ENCODE measurements at places on chromosomes 16 and 17.
A peak's percentile ranks its signal among the peaks of the same experiment; 100 is the strongest.

DNA sequence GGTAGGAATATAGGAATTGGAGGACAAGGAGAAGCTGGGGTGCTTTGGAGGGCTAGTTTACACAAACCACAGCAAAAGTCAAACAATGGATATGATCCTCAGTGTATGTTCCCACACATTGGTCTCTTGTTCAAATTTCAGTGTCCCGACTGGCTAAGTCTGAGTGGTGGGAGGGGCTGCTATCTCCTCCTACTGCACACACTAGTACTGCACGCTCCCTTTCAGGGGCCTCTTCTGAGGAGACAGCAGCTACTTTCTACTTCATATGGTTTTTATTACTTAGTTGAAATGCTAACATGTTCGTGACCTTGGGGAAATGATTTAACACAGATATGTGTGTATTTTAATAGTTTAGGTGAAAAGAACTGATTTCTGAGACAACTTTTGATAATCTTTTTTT is 18.8 kb upstream of the KRT10 start:
- no peak for DNase-seq

- DNase-seq = no peak
Observed at GRCh38 chr16:85166281-85166680, 54.0 kb upstream of the CIBAR2 start.

DNA sequence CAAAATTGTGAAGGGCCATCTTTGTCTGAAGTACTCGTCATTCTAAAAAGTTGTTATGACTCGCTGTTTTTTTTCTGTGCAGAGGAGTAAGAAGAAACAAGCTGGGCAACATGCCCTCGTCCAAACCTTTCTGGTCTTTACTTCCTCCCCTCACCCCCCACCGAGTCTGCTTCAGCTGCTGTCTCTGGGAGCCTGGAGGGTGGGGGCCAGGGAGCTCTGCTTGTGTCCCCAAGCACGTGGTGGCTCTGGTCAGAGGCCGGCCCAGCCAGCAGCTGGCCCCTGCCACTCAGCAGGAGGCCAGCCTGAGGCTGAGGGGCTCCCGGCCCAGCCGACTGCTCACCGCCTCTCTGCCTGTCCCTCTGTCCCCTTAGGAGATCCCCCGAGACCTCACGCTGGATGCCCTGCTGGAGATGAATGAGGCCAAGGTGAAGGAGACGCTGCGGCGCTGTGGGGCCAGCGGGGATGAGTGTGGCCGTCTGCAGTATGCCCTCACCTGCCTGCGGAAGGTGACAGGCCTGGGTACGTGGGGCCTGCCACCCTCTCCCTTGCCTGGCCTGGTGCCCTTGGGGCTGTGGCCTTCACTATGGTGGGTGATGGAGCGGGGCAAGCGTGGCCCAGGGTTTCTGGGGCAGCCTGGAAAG is 53.7 kb upstream of the LGALS9 start:
- no peak for DNase-seq

GRCh38 chr16:69941251-69942098 is 9.7 kb upstream of the CLEC18A start:
- DNase-seq = no peak

DNA sequence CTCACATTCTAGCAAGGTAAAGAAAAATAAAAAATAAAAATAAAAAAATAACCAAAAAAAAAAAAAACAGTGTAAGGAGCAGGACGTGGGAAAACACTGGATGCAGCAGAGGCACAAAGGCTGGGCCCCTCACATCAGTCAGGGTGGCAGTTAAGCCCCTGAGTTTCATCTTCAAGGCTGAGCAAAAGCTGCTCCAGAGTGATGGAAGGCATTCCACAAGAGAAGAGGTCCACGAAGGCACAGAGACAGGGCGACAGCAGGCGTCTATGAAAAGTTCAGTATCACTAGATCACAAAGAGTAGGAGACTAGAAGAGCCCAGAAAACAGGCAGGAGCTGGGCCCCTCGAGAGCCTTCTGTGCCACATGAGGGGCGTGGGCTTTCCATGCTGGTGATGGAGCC is 12.0 kb downstream of the TMEM186 start:
- DNase-seq = no peak

- no peak for DNase-seq
Observed at GRCh38 chr16:10150906-10151305, 31.3 kb downstream of the GRIN2A start.

DNA sequence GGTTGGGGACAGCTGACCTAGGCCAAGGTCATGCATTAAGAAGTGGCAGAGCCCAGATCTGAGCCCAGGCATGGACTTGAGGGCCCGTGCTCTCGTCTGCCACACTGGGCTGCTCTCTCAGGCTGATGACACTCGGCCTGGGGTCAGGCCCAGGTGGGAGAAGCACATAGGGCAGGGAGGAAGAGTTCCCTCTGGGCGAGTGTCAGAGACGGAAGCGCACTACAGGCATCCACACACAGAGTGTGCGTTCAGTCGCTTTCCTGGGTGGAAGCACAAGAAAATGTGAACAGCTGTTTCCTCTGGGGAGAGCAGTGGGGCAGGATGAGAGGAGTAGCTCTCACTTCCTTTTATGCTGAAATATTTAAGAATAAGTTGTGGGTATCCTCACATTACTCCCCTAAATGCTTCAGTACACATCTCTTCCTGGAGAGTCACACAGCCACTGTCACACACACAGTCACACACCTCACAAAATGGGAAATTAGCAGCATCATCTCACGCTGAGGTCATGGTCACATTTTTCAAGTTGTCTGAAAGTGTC is 59.7 kb downstream of the B9D1 start:
- DNase-seq = no peak

GRCh38 chr16:28289048-28289447 is 3.3 kb upstream of the SBK1 start:
- DNase-seq = no peak

GRCh38 chr17:73388578-73388905 is 76.7 kb upstream of the CDC42EP4 start:
- no peak for DNase-seq

DNA sequence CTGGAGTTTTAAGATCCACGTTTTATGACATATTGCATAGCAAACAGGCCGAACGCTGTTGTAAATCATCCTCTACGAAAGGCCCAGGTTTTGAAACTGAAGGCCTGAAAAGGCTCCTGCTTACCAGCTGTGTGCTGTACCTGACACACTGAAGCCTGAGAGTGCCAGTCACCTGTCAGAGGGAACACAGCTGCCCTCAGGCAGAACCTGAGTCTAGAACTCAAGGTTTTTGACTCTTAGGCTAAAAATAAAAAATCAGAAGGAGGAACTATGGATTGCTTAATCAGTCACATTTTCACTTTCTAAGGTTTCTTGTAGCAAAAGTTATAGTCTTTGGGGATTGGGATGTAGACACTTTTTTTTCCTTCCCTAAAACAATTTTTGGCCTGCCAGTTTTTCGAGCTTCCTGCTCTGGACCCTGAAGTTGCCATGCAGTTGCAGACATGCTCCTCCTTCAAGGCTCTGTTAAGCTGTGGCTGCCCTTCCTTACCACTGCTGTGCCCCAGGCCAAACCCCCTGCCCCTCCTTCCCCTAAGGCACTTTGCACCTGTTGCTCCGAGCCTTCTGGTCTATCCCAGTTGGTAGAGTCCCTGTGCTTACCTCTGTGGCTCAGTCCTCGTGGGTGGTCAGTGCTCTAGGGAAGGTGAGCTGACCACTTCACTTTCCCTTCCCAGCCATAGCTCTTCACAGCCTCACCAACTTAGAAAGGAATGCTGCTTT is 56.6 kb downstream of the TENT4B start:
- DNase-seq = no peak

DNA sequence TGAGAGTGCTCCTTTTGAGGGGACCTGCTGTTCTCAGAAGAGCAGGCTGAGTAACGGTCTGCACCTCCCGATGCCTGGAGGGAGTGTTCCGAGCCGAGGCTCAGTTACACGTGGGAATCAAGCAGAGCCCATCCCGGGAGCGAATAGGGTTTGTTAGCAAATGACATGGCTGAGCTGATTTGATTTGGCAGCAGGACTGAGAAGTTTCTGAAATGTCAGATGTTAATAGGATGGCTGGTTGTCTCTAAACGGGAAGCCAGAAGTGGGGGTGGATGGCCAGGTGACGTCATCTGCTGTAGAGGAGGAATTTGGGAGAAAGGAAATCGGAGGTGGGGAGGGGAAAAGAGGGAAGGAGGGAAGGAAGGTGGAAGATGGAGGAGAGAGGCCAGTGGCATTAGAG is 128.0 kb downstream of the RAP1GAP2 start:
- DNase-seq = no peak

DNA sequence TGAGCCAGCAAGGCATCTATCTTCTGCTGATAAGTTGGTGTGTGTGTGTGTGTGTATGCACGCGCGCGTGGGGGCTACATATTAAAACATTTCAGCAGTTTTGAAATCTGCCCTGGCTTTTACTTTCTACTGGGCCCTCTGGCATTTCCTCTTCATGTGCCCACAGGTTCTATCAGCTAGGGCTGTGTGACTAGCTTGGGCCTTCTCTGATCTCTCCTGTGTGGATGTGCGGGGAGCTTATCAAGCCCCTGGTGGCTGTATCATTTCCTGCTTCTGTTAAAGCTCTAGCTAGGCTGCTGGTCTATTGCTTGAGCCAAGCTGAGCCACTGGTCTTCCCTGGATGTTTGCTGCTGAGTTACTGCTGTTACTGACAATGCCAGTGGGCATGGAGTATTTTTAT is 132.5 kb downstream of the AATF start:
- DNase-seq = no peak

GRCh38 chr17:59607817-59608403 is 11.8 kb upstream of the CLTC start:
- no peak for DNase-seq

- no peak for DNase-seq
Observed at GRCh38 chr17:54941285-54941684, 27.2 kb downstream of the COX11 start.

DNA sequence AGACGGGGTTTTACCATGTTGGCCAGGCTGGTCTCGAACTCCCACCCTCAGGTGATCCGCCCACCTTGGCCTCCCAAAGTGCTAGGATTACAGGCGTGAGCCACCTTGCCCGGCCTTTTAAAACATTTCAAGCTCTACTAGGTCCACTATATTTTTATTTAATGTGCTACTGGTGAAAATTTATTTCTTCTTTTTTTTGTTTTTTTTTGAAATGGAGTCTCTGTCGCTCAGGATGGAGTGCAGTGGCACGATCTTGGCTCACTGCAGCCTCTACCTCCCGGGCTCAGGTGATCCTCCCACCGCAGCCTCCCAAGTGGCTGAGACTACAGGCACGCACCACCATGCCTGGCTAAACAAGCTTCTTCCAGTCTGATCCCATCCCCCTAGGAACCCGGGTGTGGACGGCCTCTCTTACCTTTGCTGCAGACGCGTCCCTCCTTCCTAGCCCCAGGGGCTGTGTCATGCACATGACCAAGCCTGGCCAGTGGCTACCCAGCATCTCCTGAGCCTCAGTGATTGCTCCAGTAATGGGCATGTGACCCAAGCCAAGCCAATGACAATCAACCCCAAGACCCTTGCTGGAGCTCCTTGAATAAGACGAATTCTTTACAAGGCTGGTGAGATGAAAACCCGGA is 40.1 kb upstream of the LITAF start:
- no peak for DNase-seq

DNA sequence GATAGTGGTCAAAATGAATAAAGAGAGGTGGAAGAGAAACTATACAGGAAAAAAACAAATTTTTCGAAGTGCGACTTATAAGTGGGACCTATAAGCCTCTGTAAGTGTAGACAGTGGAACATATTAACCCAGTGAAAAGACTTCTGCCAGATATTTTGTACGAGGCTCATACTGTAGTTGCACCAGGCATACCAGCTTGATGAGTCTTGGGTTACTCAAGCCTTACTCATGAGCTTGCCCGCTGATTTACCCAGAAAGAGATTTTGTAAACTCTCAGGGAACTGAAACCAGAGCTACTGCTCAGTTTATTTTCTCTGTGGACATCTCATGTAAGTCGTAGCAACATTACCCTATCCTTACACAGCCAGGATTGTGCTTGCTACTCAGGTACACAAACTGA is 708.0 kb upstream of the SOX9 start:
- peak; percentile 87 for DNase-seq

GRCh38 chr17:40607641-40608040 is 40.0 kb downstream of the SMARCE1 start:
- no peak for DNase-seq

DNA sequence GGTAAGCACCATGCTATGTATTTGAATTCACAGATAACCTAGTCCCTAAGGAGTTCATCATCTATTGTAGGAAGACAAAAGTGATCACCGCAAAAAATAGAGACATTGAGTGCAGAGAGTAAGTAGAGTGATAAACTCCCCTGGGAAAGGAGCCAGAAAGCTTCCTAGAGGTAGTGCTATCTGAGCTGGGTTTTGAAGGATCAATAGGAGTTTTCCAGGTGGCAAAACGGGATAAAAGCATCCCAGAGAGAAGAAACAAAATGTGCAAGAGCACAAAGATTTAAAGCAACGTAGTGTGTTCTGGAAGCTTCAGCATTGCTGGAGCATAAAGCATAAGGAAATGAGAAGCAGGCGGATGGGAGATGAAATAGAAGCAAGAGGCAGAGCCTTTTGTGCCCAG is 120.7 kb upstream of the PLCG2 start:
- DNase-seq = no peak

DNA sequence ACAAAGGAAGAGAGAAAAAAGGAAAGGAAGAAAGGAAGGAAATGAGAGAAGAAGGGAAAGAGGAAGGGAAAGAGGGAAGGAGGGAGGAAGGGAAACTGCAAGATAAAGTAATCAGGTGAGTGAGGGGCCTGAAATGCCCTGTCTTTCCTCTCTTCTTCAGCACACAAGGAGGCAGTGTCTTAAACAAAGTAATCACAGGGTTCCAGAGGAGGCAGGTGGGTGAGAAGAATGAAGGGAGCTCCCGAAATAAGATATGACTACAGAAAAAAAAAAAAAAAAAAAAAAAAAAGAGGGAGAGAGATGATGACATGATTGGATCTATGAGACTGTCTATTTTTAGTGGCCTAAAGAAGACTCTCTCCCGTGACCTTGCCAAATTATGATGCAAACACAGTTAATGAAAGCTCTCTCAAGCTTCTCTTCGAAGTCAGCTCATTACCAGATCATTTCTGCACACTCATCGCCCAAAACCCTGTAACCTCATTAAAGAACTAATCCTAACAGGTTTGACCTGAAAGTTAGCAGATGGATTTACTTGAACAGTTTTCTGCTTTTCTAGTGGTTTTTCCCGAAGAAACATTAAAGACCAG is 53.6 kb downstream of the CDH11 start:
- no peak for DNase-seq

GRCh38 chr16:19697756-19698318 is 20.2 kb downstream of the KNOP1 start:
- DNase-seq = no peak

GRCh38 chr17:13596241-13596923 is 5.3 kb downstream of the HS3ST3A1 start:
- DNase-seq = no peak

DNA sequence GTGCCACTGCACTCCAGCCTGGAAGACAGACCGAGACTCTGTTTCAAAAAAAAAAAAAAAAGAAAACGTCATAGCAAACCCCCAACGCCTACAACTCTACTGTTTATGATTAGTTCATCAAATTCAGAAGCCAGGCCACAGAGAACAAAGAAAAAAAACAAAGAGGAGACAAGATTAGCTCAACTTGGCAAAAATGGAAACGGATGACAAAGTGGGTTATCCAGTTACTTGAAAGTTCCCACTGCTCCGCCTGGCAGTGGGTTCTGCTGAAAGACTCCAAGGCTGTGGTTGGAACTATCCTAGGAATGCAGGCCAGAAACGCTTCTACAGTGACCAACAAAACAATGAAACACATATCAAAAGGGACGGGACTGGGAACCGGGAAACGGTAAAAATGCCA is 53.1 kb downstream of the MRM3 start:
- DNase-seq = peak; percentile 84

- no peak for DNase-seq
Observed at GRCh38 chr16:48143812-48144368, 11.9 kb downstream of the ABCC12 start.

All from amniotic stem cell (primary cell).